ENCODE measurements at places on chromosomes 4 and X.

DNA sequence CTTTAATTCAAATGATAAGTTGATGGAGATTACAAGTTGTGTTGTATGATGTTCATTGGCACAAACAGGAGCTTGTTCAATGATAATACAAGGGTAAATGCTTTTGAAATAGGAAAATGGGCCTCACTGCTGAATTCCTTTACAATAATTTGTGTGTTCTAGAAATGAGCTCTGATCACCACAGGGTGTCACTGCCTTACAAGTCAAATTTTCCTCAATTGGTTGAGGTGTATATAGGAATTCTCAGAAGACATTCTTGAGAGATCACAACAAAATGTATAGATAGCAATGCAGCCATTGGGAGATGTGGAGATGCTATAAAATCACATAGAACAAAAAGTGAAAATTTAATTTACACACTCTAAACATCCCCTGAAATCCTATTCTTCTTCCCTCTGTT, 49.6 kb downstream of the KLF8 start:
- no peak for DNase-seq

- DNase-seq: no peak
These were observed 133.5 kb downstream of the TBL1X start for GRCh38 chrX:9598344-9598743.

DNA sequence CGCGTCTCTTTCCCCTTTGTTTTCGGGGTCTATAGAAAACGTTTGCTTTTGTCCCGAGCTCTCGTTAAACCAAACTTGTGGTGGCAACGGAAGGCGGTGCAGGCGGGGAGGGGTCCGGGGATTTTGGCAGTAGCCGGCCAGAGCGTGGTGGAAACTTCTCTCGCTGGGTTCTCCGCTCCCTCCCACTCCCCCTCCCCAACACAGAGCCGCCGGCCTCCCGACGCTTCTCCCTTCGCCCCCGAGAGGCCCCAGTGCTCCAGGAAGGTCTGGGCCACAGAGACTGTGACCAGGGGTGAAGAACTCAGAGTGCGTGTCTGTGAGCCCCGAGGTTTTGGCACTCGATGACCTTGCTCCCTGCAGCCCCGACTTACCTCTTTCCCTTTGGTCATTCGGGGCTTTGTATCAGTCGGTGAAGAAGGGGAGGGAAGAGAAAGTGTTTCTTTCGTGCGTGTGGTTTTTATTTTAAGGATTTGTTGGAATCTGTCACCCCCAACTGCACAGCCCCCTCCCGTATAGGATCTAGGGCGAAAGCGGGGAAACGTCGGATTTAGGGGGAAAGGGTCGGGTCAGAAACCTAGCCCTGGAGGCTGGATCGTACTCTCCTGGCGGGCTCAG, 9.0 kb upstream of the BCOR start:
- DNase-seq: no peak

DNA sequence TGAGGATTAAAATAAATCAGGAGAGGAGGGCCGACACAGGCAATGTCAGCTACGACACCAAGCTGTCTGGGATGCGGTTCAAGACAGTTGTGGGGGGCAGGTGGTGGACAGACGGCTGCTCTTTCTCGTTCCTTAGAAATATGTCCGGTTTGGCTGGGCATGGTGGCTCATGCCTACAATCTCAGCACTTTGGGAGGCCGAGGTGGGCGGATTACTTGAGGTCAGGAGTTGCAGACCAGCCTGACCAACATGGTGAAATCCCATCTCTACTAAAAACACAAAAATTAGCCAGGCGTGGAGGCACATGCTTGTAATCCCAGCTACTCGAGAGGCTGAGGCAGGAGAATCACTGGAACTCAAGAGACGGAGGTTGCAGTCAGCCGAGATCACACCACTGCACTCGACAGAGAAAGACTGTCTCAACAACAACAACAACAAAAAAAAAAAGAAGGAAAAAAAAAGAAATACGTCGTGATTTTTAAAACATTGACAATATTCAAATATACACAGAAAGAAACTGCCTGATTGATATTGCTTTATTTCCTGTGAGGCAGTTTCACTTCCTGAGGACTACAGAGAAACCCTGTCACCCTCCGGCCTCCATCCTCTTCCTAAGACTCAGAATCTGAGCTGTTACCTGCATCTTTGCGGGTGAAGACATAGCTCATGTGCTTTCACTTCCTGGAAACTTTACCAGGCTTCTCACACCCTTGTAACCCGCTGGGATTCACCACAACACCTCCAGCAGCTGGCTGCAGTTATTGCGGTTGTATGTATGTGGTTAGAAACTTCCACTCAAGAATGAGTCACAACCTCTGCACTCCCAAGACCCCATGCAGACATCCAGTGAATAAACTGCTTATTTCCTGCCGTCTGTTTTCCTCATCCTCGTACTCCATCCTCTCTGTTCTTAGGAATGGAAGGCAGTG, 63.8 kb upstream of the STS start:
- peak; percentile 95 for DNase-seq

DNA sequence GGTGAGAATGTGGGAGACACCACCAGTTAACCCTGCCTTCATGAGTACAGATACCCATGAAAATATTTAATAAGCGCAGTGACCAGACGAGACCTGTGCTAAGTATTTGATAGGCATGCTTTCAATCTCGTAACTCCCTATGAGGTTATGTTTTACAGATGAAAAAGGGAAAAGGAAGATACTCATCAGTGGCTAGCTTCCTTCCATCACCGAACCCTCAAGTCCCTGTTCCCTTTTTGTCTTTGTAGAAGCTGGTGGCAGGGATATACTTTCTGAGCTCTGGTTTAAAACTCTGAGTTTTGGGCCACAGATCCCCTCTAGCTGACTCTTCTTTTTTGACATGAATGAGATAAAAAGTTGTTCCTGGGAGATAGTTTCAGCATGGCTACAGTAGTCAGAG, 26.3 kb downstream of the AFF1 start:
- DNase-seq: no peak

GRCh38 chrX:70494441-70494840, 49.8 kb downstream of the DLG3 start:
- DNase-seq: peak; percentile 11

DNA sequence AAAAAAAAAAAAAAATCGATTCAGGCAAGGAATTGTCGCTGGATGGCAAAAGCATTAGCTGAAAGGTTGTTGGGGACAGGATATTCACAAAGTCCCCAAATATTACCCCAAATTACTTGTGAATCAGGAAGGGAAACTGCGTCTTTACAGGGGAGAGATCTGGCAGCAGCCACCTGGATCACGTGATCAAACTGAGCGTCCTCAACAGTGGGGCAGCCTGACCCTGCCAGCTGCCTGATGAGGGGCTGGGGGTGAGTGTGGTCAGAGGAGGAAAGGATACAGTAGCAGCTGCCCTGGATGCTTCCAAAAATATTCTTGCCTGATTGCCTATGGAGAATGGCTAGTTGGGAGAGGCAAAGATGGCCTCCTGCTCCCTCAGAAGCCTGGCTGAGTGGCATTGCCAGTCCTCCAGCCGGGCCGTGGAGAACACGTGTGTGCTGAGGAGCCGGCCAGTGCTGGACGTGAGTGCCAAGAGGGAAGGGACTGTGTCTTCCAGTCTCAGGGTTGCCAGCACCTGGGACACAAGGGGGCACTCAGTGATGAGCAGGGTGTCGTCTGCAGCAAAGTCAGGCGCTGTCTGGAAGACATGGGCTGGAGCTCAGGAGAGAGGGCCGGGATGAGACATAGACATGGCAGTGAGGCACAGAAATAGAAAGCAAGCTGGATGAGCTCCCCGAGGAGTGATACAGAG, 3.0 kb upstream of the LAGE3 start:
- DNase-seq: no peak

DNA sequence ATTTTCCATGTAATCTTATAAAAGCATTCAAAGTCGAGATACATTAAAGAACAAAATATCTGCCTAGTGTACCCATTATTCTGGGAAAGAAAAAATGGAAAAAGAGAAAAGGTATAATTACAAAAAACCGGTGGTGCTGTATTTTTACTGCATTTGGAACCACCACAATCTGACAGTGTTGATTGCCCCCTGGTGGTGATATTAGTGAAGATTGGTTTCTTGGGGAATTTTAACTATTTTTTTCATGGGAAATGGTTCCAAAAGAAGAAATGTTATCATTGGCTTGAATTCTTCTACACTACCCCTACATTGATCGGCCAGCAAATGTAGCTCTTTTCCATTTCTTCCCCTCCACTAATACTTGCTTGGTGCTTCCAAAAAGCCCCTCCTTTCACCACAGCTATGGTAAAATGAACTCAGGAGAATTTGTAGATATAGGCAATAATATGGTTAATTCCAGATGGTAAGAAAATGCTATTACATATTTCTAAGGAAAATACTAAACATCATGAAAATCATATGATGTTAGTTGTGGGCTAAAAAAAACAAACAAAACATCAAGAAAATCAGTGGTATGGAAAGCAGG, 50.0 kb downstream of the COX18 start:
- DNase-seq: peak; percentile 49

DNA sequence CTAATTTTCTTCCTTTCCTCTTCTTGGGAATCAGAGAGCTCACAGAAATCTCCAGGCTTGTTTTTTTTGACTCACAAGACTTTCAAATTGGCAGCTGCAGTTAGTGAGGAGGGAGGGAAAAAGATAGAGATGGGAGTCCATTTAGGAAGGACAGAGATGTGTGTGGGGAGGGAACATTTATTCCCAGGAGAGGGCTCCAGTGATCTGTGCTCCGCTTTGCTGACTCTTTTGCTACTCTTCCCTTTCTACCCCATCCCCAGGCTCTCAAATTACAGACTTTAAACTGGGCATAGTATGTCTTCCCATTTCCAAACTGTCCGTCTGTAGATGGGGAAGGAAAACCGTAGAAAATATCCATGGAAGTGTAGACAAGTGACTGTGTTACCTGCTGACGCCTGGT, 39.1 kb upstream of the UCP1 start:
- DNase-seq: no peak

DNA sequence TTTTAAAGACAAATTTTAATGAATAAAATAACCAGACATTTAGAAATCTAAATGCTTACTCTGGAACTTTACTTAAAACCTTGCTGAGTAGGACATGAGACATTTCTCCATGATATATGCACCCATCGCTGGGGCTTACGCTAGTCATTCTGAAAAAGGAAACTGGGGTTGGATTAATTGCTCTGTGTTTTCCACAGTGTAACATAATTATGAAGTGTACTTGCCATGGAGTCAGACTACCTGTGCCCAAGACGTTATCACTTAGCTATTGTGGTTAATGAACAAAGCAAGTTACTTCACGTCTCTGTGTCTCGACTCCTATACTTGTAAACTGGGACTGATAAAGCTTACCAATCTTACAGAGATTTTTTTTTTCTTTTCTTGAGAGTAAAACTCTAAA, 47.8 kb downstream of the SHISA3 start:
- DNase-seq: no peak

- DNase-seq: no peak
These were observed 158.1 kb upstream of the USP38 start for GRCh38 chr4:143026459-143027170.

- DNase-seq: no peak
These were observed 416.0 kb downstream of the PRDM5 start for GRCh38 chr4:120506536-120506935.

DNA sequence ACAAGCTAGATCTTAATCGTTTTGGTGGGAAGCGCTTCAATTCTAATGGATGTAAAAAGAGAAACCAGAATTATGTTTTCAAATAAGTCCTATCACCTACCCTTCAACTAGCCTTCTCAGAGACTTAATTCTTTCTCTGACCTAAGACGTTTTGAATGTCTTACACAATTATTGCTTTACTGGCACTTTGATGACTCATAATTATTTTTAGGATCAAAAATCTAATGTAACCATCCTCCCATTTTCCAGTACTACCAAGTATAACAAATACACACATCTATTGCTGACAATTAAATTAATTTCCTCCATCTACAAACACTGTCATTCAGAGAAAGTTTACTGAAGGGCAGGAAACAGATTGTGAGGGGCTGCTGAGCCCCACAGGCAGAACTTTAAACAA, 108.6 kb downstream of the PPP3CA start:
- DNase-seq: no peak

DNA sequence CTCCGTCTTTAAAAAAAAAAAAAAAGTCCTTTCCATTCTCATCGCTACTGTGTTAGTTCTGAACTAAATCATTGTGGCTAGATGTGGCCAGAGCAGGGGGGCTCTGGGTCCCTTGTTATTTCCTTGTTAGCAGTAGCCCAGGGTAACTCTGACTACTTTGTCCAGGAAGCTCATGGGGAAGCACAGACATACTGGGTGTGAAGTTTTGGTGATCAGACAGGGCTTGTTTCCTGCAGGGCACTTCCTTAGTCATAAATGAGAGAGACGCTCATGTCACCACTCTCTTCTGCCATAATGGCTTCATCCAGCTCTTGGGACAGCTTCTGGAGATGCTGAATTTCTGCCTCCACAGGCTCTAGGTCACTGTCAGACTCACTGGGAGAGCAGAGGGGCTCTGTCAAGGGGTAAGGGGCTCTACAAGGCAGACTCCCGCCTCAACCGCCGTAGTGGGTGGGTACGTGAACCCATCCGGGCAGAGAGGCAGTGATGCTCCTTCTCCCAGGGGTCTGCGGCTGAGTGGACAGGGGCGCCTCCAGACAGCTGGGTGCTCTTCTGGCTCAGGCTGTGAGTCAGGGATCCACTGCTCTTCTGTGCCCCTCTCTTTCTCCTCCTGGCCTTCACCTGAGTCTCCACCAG, 12.9 kb downstream of the STIM2 start:
- DNase-seq: no peak

DNA sequence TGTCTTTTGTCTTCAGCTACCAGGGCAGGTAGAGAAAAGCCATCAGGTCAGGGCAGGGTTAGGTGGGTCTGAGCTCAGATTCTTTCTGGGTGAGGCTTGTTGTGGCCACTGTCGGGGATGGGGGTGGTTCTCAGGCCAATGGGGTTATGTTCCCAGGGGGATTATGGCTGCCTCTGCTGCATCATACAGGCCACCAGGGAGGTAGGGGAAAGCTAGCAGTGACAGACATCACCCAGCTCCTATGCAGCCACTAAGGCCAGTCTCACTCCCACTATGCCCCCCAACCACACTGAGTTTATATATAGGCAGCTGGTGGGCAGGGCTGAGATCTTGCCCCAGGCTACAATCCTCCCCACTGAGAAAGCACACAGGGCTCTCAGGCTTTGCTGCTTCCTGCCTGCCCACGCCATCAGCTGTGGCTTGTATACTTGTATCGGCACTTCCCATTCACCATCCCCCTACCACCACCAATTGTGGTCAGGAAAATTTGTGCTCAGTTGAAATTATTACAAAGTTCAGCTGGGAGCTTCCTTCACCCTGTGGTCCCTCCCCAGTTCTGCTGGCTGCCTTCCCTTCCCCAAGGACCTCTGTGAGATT, 72.6 kb upstream of the PTPN13 start:
- DNase-seq: no peak

GRCh38 chr4:186169945-186170802, 21.2 kb upstream of the CYP4V2 start:
- DNase-seq: no peak

GRCh38 chr4:58477513-58477912, 1367.3 kb upstream of the IGFBP7 start:
- DNase-seq: no peak

- peak; percentile 61 for DNase-seq
These were observed 272.5 kb downstream of the DCTD start for GRCh38 chr4:182644683-182645050.

GRCh38 chrX:72576141-72576894, 3.7 kb upstream of the HDAC8 start:
- DNase-seq: peak; percentile 37
